ENCODE measurements at places on chromosomes 7 and 10.

- DNase-seq: no peak
Observed at GRCh38 chr7:116024826-116025809, 5.4 kb downstream of the TFEC start.

- no peak for DNase-seq
Observed at GRCh38 chr7:95601316-95601715, 5.0 kb upstream of the PDK4 start.

GRCh38 chr7:157279741-157280215 is 57.0 kb upstream of the DNAJB6 start:
- DNase-seq: no peak

GRCh38 chr10:132634241-132634946 is 96.8 kb downstream of the INPP5A start:
- DNase-seq: no peak

- no peak for DNase-seq
Observed at GRCh38 chr7:36904802-36905201, 180.5 kb upstream of the AOAH start.

- DNase-seq: no peak
Observed at GRCh38 chr10:79070081-79070605, 1.4 kb downstream of the ZMIZ1 start.

GRCh38 chr7:93890464-93891068 is at the start of gene TFPI2:
Gene TFPI2 (minus strand): TSS chr7:93890753. CDS start chr7:93890678, 75 bp downstream.
- no peak for DNase-seq

DNA sequence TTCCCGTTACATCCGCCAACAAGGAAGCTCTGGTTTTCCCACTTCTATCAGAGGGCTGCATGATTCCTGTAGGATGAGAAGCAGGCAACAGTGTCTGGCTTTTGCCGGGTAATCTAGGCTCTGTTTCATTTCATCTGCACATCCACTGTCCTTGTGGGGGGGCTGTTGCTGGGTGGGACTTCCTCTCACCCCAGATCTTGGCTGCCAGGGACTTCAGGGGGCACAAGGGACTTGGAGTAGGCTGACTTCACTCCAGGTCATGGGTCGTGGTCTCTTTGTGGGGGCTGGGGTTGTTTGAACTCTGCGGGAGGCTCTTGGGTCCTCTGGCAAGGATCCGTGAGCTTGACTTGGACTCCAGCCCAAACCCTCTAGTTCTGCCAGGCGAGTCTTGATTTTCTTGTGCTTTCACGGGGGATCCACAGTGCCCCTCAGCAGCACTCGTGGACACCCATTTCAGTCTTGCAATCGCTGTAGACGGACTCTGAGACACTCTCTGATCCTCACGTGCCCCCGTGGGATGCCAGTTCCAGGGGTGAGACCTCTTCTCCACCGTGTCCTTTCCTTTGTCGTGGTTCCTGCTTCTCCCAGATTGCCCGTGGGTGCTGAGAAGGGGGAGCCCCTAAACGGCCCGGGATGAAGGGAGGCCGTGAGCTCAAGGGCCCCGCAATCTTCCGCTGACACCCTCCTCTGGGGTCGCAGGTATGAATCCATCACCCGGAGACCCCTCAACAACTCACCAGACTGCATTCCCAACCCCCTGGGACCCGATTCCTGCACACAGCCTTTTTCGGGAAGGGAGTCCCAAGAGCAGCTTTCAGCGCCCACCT is 21.4 kb upstream of the ZNF273 start:
- no peak for DNase-seq

DNA sequence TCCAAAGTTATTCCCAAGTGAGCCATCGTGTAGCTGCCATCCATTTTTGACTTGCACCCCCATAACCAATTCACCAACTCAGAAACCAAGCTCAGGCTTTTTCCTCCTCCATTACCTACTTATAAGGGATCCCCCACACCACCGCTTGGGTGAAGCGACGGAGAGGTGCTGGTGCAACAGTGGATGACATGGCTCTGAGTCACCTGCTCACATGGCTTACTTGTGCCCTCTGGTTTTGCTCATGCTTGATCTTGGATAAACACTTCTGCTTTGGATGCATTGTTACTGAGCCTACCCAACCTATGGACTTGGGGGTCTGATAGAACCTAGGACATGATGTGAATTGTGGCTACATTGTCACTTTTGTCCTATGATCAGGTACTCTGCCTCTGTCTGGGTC is 12.0 kb upstream of the AKR1B1 start:
- DNase-seq: no peak

DNA sequence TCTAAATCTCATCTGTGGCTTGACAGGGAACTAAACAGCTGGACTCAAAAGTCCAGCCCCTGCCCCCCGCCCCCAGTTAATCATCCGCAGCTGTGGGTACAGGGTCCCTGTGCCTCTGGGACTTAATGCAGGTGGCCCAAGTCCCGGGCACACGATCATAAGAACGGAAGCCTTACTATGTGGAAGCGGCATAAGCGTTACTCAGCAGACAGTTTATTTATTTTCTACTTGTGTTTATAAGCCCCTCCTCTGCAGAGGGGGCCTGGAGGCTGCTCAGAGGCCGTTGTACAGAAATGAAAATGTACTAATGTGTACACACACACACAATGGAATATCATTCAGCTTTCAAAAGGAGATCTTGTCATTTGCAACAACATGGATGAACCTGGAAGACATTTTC is 158.0 kb upstream of the TNS3 start:
- DNase-seq: no peak

Measured in iPS DF 6.9 (cell line).